AG04450 (cell line): ENCODE measurements at places on chromosomes 16 and 17. TPM values are rescaled to one million over a fixed set of nuclear protein-coding genes. Genes with fewer than 3 reads are reported as not detected.

The TLCD3A gene
- 23.9 and 27.1 TPM in 2 replicates for polyA plus RNA-seq

The SMPD3 gene
- 0.01 TPM in 1 of 2 replicates, not detected in the other for polyA plus RNA-seq

The GAS2L2 gene
- not detected in 2 replicates for polyA plus RNA-seq

The C16orf92 gene
- not detected in 2 replicates for polyA plus RNA-seq

The EFCAB5 gene
- polyA plus RNA-seq = 0.07 and 0.24 TPM in 2 replicates

The ALDH3A2 gene
- polyA plus RNA-seq = 11.0 and 13.4 TPM in 2 replicates

The PIMREG gene
- 7.0 and 7.7 TPM in 2 replicates for polyA plus RNA-seq
